ENCODE measurements at places on chromosomes 5 and 9.

DNA sequence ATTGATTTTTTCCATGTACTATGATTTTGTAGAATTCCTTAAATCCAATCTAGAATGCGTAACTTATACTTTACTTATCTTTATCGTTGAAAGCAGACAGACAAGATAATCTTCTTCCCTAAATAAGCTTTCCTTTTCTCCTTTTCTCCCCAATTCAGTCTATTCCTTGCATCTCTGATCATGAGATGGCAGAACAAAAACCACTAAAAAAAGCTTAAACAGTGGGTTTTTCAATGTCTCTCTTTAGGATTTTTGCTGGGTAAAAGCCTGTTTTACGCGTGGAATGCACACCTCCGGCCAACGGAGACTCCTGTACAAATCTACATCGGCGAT, 755 bp downstream of the CDKN2B start:
- no peak for DNase-seq

GRCh38 chr9:2465921-2466460, 155.6 kb upstream of the VLDLR start:
- DNase-seq, result no peak

DNA sequence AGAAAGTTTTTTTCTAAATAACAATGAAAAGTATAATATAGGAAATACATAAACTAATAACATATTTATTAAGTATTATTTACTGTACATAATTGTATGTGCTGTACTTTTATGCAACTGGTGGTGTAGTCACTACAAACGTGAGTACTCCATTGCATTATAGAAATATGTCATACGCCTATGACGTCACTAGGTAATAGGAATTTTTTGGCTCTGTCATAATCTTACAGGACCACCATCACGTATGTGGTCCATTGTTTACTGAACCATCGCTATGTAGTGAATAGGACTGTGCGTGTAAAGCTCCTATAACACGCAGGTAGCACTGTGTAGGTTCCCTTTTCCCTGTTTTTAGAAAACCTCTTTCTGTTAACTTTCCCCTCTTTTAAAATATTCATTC, 255.0 kb downstream of the SH3GL2 start:
- no peak for DNase-seq

DNA sequence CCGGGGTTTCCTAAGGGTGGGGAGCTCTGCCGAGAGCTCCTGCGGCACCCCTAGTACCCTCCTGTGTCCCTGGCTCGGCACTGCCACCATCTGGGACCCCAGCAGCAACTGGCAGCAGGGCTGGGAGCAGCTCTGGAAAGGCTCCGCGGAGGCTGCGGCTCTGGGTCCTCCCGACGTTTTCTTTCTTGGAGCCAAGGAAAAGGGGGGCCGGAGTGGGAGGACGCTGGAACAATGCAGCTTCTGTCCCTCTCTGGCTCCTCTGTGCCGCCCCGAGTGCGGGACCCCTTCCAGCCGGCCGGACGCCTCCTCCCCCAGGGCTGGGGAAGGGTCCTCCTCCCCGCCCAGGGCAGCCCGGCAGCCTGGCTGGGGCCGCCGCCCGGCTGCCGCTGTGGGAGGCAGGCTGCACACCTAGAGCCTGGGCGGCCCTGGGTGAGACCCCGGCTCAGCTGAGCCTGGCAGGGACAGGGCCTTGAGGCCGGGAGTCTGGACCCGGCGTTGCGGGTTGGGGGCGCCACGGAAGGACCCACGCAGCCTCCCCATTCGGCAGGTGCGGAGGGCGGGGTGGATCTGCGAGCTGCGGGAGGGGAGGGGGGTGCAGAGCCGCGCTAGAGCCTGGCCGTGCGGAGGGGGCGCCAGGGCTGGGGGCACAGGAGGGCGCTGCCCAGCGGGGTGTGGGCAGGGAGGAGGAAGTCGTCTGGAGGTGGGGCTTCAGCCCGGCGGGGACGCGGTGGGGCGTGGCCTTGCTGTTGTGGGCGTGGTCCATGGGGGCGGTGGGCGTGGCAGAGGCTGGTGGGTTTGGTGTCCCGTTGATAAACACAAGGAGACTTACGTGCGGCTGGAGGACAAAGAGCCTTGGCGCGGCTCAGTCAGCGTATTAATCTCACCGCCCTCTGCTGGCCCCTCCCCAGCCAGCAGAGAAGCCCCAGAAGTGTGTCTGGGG, 15.1 kb downstream of the GPSM1 start:
- no peak for DNase-seq

GRCh38 chr9:18478501-18479361, 4.8 kb downstream of the ADAMTSL1 start:
- no peak for DNase-seq

DNA sequence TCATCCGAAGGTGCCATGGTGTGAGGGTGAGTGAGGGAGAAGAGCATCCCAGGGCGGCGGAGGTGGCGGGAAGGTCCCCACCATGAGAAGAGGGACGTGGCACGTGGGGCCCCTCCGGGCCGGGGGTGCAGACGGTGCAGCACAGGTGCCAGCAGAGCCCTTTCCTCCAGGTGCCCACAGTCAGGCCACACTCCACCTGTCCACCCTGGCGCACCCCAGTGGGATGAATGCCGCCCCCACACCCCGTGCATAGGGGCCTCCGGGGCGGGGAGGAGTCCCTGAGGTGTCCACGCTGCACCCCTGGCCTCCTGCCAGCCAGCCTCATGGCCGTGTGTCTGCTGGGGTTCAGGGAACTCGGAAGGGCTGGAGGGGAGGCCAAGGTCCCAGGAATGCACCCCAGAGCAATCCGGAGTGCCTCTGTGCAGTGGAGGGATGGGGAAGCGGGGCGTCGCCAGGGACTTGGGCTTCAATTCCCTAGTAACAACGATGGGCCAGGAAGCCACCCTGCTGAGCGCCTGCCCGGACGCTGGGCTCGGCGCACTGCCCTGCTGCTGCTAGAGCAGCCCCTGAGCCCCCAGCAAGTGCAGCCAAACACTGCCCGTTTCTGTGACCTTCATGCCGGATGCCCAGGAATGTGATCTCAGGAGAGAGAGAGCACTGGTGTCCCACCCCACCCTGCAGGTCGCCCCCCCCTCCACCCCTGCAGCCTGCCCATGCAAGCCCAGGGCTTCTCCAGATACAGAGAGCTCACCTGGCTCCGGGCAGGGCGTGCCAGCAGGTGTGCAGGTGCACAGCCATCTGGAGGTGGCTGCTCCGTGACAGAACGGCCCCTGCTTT, 8.8 kb upstream of the NACC2 start:
- no peak for DNase-seq

DNA sequence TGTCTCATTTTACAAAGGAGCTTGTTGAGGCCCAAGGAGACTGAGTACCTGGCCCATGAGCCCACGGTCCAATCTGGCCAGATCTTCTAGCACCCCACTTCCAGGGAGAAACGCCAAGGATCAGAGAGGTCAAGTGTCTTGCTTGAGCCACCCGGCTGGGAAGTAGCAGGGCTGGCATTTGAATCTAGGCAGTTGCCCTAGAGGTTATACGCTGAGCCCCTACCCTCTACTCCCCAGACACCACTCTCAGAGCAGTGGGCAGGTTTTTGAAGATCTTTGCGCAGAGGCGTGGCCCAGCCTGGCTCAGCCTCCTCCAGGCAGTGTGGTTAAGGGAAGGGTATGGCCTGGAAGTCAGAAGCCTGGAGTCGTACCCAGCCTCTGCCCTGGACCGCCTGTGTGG, 5.8 kb upstream of the NUP214 start:
- DNase-seq, result no peak

- DNase-seq, result no peak
Observed at GRCh38 chr5:148837383-148837782, 11.0 kb downstream of the ADRB2 start.

DNA sequence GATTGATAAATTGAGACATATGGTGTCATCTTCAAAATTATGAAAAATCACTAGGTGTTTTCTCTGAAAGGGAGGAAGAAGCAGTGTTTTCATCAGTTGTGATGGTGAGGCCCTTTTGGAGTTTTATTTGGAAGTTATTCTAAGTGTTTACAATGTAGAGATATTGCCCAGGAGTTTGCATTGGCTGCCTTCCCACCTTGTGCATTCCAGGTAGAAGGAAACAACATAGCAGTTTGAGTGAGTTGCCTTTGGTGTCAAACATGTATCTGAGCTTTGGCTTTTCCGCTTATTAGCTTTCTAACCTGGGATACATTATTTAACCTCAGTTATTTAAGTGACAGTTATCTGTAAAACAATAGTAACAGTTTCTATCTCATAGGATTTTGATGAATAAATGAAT, 122.5 kb downstream of the SCAMP1 start:
- no peak for DNase-seq

GRCh38 chr9:806285-807156, 35.0 kb upstream of the DMRT1 start:
- no peak for DNase-seq

GRCh38 chr9:131546336-131547084, 1.2 kb downstream of the PRRT1B start:
- DNase-seq, result no peak

DNA sequence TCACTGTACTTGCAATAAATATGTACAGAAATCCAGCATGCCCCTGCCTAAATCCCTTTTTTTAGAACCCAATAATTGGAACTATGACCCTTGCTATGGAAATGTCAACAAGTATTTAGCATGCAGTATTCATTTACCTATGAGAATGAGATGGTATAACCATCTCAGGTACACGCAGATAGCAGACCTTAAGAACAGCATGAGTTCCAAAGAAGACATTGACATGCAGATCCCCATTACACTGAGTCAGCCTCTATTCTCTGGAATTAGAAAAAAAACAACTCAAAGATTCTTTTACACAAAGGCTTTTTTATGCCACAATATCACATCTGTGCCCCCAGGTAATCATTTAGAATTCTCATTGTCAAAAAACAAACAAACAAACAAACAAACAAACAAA, 325.6 kb upstream of the TLE4 start:
- DNase-seq, result no peak

GRCh38 chr5:10319202-10319851, 11.6 kb upstream of the CMBL start:
- no peak for DNase-seq

- DNase-seq, result peak; percentile 40
Observed at GRCh38 chr5:37553720-37554404, 174.7 kb downstream of the WDR70 start.

DNA sequence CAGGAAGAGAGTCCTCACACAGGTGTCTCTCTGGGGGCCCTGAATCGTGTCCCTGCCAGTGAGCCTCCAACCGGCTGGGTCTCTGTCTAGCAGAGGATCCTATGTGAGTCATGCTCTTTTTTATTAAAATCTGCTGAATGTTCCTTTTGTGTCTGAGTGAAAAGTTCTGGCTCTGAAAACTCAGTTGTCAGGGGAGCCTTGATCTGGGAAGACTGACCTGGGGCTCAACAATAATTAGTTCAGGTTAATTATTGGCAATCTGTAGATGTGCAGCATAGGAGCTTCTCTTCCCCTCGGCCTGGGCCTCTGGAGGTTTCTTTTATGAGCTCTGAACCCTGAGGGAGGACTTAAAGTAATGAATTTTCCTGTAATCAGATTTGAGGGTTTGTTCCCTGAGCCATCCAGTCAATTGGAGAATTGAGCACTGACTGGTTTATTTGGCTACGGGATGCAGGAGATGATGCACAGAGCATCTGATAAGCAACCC, 45.2 kb downstream of the ALG2 start:
- no peak for DNase-seq

- no peak for DNase-seq
Observed at GRCh38 chr5:180950291-180950949, 38.2 kb upstream of the BTNL3 start.

GRCh38 chr9:91074866-91075265, 273.2 kb downstream of the SYK start:
- DNase-seq, result no peak

All from NCI-H446 treated with DMSO at 0.1 percent for 48 hours (cell line).